ENCODE measurements at places on chromosomes 11 and 22.

GRCh38 chr11:84780689-84781293 lies 846.4 kb downstream of the DLG2 start:
- no peak for DNase-seq

DNA sequence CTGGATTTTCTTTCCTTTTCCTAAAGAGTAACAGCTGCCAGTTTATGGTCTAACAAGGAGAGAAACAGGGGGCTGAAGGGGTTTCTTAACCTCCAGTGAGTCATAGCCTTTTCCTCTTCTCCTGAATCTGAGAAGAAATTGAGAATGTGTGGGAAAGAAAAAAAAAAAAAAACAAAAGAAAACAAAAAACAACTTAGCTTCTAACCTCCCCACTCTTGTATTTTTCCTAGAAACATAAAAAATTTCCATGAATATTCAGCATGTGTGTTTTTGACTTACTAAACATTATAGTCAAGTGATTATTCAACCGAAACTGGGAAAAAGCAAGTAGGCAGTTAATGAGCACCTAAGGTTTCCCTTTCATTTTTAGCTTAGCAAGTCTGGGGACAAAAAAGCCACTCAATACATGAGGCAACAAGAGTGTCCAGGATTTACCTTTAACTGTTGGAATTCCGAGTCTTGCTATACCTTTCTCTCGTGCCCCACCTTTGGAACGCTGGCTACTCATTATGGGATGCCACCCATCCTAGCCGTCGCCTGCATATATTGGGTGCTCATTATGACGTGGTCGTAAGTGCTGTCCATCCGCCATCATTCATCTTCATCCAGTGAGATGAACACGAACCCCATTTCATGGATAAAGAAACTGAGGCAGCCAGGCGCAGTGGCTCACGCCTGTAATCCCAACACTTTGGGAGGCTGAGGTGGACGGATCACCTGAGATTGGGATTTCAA lies 2.4 kb downstream of the ASPHD2 start:
- no peak for DNase-seq

GRCh38 chr11:117752071-117752470 lies 44.9 kb downstream of the DSCAML1 start:
- DNase-seq = no peak

DNA sequence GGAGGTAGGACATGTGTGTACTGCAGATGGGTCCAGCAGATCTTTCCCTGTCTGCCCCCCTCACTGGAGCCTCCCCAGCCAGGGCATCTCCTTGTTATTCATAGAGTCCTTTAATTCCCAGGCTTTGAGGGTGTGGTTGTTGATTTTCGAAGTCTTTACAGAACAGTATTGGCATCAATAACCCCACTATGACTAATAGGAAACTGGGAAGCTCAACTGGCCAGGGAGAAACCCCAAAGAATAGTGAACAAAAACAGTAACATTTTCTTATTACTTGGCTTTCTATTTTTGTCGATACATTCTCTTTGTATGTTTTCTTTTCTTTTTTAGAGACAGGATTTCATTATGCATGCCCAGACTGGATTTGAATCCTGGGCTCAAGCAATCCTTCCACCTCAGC lies 57.9 kb downstream of the NF2 start:
- DNase-seq = no peak

GRCh38 chr11:2202071-2202899 lies 30.7 kb upstream of the TH start:
- no peak for DNase-seq

DNA sequence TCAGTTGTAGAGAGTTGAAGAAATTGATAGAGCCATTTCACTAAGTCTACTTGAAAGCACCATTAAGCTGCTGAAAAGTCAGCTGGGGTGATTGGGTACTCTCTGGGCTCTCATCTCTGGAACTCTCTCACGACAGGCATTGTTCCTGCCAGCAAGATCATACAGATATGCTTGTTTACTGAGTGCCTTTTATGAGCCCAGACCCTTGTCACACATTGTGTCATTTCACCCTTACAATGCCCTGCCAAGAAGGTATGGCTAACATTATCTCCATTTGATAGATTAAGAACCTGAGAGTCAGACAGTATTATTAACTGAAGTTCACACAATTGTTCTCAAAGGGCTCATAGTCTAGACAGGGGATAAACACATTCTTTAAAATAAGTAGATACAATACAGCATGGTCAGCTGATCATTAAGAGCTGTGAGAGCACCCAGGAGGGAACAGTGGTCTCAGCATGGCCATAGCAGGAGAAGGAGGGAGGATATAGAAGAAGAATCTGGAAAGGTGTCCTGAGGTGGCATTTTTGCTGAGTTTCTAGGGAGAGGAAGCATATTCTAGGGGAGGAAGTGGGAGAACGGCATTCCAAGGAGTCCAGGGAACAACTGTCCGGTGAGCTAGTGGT lies 580.5 kb downstream of the INSC start:
- DNase-seq = no peak

DNA sequence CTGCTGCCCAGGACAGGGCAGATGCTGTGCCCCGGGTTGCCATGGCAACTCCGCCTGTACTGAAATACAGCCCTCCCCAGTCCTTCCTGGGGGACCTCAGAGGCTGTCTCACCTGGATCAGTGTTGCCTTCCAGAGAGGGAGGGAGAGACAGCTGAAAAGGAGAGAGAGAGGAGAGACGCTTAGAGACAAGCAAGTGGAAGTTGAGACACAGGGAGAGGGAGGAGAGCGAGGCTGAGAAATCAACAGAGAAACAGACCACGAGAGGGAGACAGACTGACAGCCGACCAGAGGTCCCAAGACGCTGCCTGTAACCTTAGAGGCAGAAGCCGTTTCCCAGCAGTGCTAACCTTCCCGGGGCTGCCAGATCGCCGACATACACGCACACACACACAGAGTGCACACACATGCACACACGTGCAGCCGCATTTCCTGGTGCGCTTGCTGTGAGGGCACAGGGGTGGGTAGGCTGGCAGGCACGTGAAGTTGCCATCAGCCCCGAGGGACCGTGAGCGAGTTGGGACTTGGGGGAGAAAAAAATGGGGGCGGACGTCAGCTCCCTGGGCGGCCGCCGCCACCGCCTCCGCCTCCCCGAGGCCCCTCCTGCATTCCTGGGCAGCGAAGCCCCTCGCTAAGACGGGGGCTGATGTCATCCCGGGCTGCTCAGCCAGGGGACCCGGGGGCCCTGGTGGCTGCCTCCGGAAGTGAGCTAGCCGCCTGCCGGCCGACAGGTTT lies 88.6 kb upstream of the CRYBB3 start:
- DNase-seq = peak; percentile 49

DNA sequence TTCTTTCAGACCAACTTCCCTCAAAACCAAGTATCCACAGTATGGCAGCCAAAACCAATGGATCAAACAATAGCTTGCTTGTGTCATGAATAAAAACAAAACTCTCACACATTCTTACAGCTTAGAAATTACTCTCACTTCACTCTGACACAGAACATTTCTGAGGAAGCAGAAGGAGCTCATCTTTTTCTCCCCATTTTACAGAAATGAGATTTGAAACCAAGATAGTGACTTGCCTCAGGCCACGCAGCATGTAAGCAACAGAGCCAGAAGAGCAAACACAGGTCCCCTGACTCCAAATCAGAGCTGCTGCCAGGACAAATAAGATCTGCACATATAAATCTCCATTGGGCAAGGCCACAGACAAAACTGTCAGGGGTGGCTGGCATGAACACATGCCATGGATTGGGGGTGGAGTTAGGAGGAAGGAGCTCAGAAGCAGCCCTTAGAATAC lies 64.8 kb downstream of the RAB30 start:
- DNase-seq = no peak

- DNase-seq = no peak
Observed at GRCh38 chr11:77214557-77214956, 86.5 kb downstream of the MYO7A start.

DNA sequence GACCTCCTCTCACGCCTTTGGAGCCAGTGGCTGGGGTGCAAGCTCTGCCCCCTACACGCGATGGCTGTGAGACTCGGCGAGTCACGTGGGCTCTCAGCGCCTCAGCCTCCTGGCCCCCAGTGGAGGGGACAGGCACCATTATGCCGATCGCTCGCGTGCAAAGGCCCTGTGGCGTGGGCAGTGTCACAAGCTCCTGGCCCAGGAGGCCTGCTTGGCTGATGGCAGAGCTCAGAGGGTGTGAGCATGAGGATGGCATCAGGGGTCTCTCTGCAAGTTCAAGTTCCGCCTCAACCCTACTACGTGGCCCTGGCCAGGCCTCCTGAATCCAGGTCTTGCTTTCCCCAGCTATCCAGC lies 90.8 kb upstream of the KCNQ1OT1 start:
- no peak for DNase-seq

- no peak for DNase-seq
Observed at GRCh38 chr22:19681863-19682245, 32.4 kb upstream of the SEPTIN5 start.

- DNase-seq = no peak
Observed at GRCh38 chr11:46557684-46558151, 36.1 kb downstream of the AMBRA1 start.

GRCh38 chr22:26904483-26904882 lies 247.1 kb downstream of the MIAT start:
- no peak for DNase-seq

GRCh38 chr11:65417702-65418430 lies 4.7 kb upstream of the NEAT1 start:
- no peak for DNase-seq

DNA sequence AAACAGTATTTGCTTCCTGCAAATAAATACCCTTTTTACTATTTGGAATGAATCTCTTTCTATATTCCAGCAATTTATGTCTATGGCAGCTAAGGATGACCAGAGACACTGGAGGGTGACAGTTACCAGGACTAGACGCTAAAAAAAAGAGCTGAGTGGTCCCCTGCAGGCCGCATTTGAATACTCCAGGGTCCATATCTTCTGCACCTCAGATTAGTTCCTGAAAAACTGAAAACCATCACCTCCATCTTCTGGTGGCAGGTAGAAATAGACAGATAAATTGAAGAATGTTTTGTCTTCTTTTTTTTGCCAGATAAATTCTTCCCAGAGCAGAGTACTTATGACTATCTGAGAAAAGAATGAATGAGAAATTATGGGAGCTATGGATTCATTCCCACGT lies 145.6 kb downstream of the CSNK2A3 start:
- DNase-seq = no peak

DNA sequence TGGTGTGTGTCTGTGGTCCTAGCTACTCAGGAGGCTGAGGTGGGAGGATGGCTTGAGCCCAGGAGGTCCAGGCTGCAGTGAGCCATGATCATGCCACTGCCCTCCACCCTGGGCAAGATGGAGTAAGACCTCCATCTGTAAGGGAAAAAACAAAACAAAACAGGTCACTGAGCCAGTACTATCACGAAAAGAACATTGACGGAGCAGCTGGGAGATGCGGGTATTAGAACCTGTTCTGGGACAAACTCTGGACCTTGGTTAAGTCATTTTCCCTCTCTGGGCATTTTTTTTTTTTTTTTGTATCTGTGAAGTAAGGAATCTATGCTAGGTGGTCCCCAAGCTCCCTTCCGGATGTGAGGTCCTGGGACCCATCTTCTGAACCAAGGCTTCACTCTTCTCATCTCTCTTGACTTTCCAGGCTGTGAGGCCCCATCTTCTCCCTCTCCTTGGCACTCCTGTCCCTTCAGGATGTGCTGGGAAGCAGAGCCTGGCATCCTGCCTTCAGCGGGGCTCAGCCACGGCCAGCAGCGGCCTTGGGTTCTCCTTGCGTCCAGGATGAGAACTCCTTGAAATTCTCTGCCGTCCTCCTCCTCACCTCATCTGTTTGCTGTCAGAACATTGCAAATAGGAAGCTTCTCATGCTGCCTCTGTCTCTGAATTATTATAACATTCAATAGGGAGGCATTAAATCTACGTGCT lies 130.8 kb downstream of the GRIK4 start:
- no peak for DNase-seq

GRCh38 chr11:2460540-2461252 lies 15.9 kb downstream of the KCNQ1 start:
- DNase-seq = no peak

- no peak for DNase-seq
Observed at GRCh38 chr11:3667149-3668035, 3.8 kb downstream of the CHRNA10 start.

GRCh38 chr11:24496736-24497725 lies at the start of gene LUZP2:
Gene LUZP2 (plus strand): TSS chr11:24497053.
- peak; percentile 17 for DNase-seq

- no peak for DNase-seq
Observed at GRCh38 chr22:26479792-26480610, 3.6 kb downstream of the HPS4 start.

GRCh38 chr22:17966403-17966717 lies 58.0 kb downstream of the MICAL3 start:
- DNase-seq = no peak

DNA sequence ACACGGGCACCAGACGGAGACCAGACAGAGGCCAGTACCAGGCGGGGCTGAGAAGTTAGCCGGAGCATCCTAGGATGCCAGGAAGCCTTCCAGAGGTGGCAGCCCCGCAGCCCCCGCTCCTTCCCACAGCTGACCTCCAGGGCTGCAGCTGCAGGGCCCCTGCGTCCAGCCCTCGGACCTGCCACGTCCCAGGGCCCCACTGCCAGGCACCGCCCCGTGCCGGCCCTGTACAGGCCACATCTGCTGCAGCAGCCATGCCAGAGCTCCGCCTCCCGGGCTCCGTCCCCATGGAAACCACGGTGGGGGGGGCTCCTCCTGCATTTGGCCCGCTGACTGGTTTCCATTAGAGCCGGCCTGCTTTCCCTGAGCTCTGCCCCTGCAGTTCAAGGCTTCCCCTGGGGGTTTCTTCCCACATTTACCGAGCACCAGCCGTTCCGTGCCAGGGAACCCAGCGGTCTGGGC lies 62.5 kb upstream of the PPARA start:
- DNase-seq = no peak

- no peak for DNase-seq
Observed at GRCh38 chr22:32692371-32692770, 109.1 kb upstream of the TIMP3 start.

DNA sequence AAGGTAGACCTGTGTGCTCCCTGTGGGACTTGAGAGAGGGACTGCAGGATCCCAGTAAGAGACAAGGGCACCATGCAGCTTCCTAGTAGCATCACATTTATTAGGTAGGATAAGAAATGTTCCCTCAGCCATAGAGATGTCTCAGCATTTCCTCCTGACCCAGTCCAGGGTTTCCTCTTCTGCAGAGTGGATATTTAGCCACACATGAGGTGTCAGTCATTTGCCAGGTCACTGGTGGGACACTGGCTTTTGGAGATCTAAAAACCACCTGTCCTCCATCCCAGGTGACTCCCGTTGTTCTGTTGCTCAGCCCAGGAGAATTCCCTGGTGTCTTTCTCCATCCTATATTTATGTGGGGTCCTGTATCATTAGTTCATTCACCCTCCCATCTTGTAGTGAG lies 117.5 kb upstream of the NNMT start:
- DNase-seq = no peak

GRCh38 chr11:66886671-66887221 lies 29.9 kb downstream of the LRFN4 start:
- no peak for DNase-seq
